ENCODE measurements at places on chromosomes 13 and 19. TPM values are rescaled to one million over a fixed set of nuclear protein-coding genes. Genes with fewer than 3 reads are reported as not detected.

C13orf42 gene
- not detected for polyA plus RNA-seq

B3GNT3 gene
- 32.0 TPM for polyA plus RNA-seq

RASIP1 gene
- polyA plus RNA-seq: 4.4 TPM

SPRY2 gene
- 10.3 TPM for polyA plus RNA-seq

- no peak overlapping the region for H3K27ac ChIP-seq
- peaks cover 23% of the 10 kb centered on the region for H3K4me1 ChIP-seq
- peak overlapping the region; percentile 17 for H3K4me3 ChIP-seq
- no peaks in the 10 kb centered on the region for H3K36me3 ChIP-seq
- H3K27me3 ChIP-seq: no peaks in the 10 kb centered on the region
Measured at GRCh38 chr19:47239610-47240296, 8.8 kb upstream of the BBC3 start.

- no peaks in the 10 kb centered on the region for H3K4me1 ChIP-seq
- DNase-seq: no peak
- H3K4me3 ChIP-seq: no peak overlapping the region
- no peak overlapping the region for H3K27ac ChIP-seq
- no peaks in the 10 kb centered on the region for H3K27me3 ChIP-seq
Measured at GRCh38 chr13:101700598-101700997, 248.1 kb downstream of the ITGBL1 start.

DNA sequence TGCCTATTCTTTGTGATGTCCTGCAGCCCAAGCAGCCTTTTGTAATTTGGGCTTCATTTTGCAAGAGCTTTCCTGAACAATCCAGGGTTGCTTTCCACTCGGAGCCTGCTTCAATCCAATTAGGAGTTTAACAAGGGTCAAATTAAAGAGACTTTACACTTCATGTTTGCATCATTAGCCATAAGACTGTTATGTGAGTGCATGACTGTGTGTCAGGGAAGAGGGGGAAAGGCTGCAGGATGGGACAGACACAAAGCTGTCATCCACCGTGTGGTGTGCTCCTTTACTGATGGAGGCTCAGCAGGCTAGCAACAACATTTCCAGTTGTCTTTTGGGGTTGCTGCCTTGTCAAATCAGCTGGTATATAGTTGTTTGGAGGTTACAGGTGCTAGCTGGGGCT, 23.7 kb upstream of the MAB21L1 start:
- no peak overlapping the region for H3K4me3 ChIP-seq
- DNase-seq: no peak
- H3K27ac ChIP-seq: no peak overlapping the region
- H3K36me3 ChIP-seq: no peaks in the 10 kb centered on the region
- H3K27me3 ChIP-seq: no peaks in the 10 kb centered on the region
- H3K4me1 ChIP-seq: no peaks in the 10 kb centered on the region

DNA sequence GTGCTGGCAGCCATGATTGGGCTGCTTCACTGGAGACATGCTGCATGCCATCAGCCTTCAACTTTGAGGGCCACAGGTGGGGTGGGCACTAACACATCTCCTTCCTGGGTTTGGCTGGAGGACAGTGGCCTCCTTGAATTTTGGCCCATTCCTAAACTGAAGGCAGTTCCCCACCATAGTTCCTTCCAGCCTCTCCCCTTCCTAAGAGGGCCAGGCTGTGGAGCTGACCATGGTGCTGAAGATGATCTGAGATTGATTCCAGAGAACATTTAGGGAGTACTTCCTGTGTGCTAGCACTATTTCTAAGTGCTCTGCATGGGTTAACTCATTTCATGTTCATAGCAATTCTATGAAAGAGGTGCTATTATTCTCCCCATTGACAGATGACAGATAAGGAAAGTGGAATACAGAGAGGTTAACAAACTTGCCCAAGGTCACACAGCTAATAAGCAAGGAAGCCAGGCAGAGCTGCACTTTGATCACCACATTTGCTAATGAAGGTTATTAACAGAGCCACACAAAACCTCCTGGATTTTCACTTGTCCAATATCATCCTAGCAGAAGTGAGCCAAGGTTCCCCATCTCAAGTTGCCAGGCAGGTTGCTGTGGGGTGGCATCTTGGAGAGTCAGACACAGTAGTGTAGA, 175.3 kb downstream of the ZIC5 start:
- H3K4me3 ChIP-seq: no peak overlapping the region
- H3K4me1 ChIP-seq: no peaks in the 10 kb centered on the region
- no peak for DNase-seq
- no peaks in the 10 kb centered on the region for H3K27me3 ChIP-seq
- no peaks in the 10 kb centered on the region for H3K36me3 ChIP-seq

GRCh38 chr13:101570410-101570809, 117.9 kb downstream of the ITGBL1 start:
- no peak for DNase-seq
- H3K27ac ChIP-seq: no peak overlapping the region
- no peaks in the 10 kb centered on the region for H3K36me3 ChIP-seq
- no peak overlapping the region for H3K4me3 ChIP-seq
- H3K27me3 ChIP-seq: no peaks in the 10 kb centered on the region
